ENCODE measurements at places on chromosomes 2 and 18. TPM values are rescaled to one million over a fixed set of nuclear protein-coding genes. Genes with fewer than 3 reads are reported as not detected.

DNA sequence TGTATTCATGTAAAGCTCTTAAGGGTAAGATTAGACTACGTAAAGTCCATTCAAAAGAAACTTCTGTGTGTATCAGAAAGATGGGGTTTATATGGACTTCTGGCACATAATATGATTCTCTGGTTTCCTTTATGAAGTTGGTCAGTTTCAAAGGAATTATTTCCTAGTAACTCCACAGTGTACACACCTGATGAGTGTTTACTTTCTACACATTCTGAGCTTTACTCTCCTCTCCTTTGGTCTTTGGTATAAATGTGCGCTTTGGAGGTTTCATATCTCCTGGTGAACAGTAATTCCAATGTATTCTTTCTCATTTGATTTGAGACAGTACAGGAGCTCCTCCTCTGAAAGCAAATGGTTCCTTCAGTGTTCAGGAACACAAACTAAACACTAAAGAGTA lies 88.1 kb downstream of the OXER1 start:
- H3K4me1 ChIP-seq = no peaks in the 10 kb centered on the region
- no peaks in the 10 kb centered on the region for H3K27me3 ChIP-seq
- peaks cover 5% of the 10 kb centered on the region for H3K36me3 ChIP-seq
- H3K27ac ChIP-seq = no peak overlapping the region
- no peak overlapping the region for H3K4me3 ChIP-seq

GRCh38 chr2:46666044-46666679 lies 186.8 kb downstream of the TMEM247 start:
- H3K27ac ChIP-seq = no peak overlapping the region
- no peaks in the 10 kb centered on the region for H3K27me3 ChIP-seq
- H3K4me1 ChIP-seq = no peaks in the 10 kb centered on the region
- no peak for DNase-seq

DNA sequence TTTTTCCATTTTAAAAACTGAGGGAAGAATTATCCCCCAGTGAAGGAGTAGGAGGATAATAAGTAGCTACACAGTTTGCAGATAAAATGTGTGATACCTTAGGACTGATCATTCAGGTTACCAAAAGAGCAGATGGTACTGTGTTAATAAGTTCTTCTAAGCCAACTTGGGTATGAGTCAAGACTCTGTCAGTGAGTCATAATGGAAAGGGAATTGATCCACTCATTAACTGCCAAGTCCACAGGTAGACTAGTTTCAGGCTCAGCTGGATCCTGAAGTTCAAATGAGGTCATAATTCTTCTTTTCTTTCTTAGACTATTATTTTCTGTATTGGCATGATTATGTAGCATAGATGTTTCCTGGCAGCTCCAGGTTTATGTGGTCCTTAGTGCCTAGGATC lies 142.4 kb upstream of the ALPP start:
- peaks cover 12% of the 10 kb centered on the region for H3K36me3 ChIP-seq
- DNase-seq = no peak
- no peak overlapping the region for H3K4me3 ChIP-seq
- no peaks in the 10 kb centered on the region for H3K4me1 ChIP-seq
- H3K27me3 ChIP-seq = no peaks in the 10 kb centered on the region

The CYP26B1 gene
- 3.8 TPM for total RNA-seq

The B4GALT6 gene
- total RNA-seq = 3.5 TPM

DNA sequence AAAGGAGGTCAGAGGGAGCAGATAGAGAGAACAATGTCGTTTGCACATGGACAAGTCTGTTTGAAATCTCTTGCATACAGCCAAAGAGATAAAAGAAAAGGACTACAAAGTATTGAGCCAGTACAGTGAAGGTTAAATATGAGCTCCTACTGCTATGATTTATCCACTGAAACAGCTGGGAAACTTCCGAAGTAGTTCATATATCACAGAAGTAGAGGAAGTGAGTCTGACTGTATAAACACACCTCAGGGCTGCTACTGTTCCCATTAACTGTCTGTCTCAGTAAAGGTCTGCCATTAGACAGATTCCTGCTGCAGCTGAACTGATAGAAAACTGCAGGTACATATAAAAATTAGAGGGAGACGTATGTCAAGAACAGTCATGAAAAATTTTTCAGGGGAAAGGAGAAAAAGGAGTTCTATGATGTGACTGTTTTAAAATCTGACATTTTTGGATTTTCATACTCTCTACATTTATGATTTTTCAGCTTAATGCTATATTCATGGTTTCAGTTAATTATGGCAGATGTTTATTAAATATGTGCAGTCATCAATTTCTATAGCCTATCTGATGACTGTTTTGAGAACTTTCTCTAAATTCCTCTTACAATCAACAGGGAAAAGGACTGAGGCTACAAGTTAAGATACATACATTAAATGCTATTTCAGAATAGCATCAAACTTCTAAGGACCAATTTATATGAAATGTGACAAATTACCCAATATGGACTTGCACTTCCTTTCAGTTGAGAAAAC lies 364.7 kb downstream of the ERBB4 start:
- no peaks in the 10 kb centered on the region for H3K27me3 ChIP-seq
- DNase-seq = no peak
- H3K4me3 ChIP-seq = no peak overlapping the region
- no peak overlapping the region for H3K27ac ChIP-seq
- no peaks in the 10 kb centered on the region for H3K4me1 ChIP-seq
- no peaks in the 10 kb centered on the region for H3K36me3 ChIP-seq

The APCDD1 gene
- 27.6 TPM for total RNA-seq

DNA sequence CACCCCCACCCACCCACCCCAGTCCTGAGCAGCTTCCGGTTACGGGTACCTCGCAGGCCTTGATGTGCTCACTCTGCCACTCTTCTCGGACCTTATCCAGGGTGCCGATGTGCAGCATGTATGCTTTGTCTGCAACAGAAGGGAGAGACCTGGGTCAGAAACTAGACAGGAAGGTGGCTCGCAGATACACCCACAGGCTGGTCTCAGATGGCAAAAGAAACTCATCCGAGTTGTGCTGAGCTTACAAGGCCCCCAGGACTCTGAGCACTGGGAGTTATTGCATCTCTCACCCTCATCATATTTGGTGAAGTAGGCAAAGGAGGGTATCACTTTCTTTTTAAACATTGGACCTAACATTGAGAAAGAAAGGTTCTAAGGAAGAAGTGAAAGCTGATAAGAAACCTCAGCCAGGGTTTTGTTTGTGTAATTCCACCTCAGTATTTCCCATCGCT lies 30.6 kb upstream of the EPG5 start:
- no peak overlapping the region for H3K4me3 ChIP-seq
- H3K27me3 ChIP-seq = no peaks in the 10 kb centered on the region
- no peaks in the 10 kb centered on the region for H3K36me3 ChIP-seq
- peaks cover 7% of the 10 kb centered on the region for H3K4me1 ChIP-seq

The C2orf92 gene
- 14.4 TPM for total RNA-seq

GRCh38 chr2:100929147-100929546 lies 72.9 kb upstream of the RPL31 start:
- no peak overlapping the region for H3K27ac ChIP-seq
- DNase-seq = no peak
- no peaks in the 10 kb centered on the region for H3K4me1 ChIP-seq
- H3K27me3 ChIP-seq = no peaks in the 10 kb centered on the region

The DNAH6 gene
- total RNA-seq = 1.1 TPM

The GPR39 gene
- total RNA-seq = 13.4 TPM

The SGPP2 gene
- total RNA-seq = 38.1 TPM

GRCh38 chr2:158325031-158325781 lies 131.3 kb downstream of the CCDC148 start:
- no peaks in the 10 kb centered on the region for H3K4me1 ChIP-seq
- no peak for DNase-seq
- no peak overlapping the region for H3K27ac ChIP-seq

The ANKRD36C gene
- 24.3 TPM for total RNA-seq

The SCYGR2 gene
- not detected for total RNA-seq

GRCh38 chr2:152298754-152299153 lies 36.2 kb upstream of the FMNL2 start:
- H3K27me3 ChIP-seq = no peaks in the 10 kb centered on the region
- H3K4me1 ChIP-seq = no peaks in the 10 kb centered on the region
- no peak for DNase-seq
- H3K36me3 ChIP-seq = no peaks in the 10 kb centered on the region
- H3K27ac ChIP-seq = no peak overlapping the region

The CDH7 gene
- not detected for total RNA-seq

The CASP10 gene
- 31.6 TPM for total RNA-seq

DNA sequence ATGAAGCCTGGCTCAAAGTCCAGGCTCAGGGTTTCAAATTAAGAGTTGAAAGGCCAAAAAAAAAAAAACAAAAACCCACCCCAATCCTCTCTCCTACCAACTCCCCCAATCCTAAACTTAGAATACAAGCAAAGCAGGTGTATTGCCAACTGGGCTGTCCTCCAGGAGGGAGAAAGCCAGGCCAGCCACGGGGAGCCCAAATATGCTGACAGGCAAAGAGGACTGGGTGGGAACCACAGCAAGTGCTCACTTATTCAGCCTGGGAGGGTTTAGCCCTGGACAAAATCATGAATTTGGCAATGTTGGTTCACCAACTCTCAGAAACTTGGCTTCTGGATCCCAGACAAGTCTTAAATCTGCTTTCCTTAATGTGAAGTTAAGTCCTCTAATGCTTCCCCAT lies 36.5 kb downstream of the GKN2 start:
- H3K4me1 ChIP-seq = no peaks in the 10 kb centered on the region
- H3K27ac ChIP-seq = no peak overlapping the region
- no peaks in the 10 kb centered on the region for H3K27me3 ChIP-seq
- no peak overlapping the region for H3K4me3 ChIP-seq
- DNase-seq = no peak

- H3K4me1 ChIP-seq = no peaks in the 10 kb centered on the region
- H3K27ac ChIP-seq = peak overlapping the region; percentile 13
- no peaks in the 10 kb centered on the region for H3K27me3 ChIP-seq
- no peak for DNase-seq
Observed at GRCh38 chr2:159497847-159498246, 118.5 kb downstream of the BAZ2B start.

The GATA6 gene
- 32.2 TPM for total RNA-seq

The FOSL2 gene
- total RNA-seq = 123 TPM

GRCh38 chr18:68830256-68831045 lies 32.6 kb downstream of the CCDC102B start:
- no peak overlapping the region for H3K4me3 ChIP-seq
- no peaks in the 10 kb centered on the region for H3K27me3 ChIP-seq
- no peak for DNase-seq

GRCh38 chr18:31860488-31860887 lies 82.4 kb downstream of the TRAPPC8 start:
- no peaks in the 10 kb centered on the region for H3K27me3 ChIP-seq
- no peak overlapping the region for H3K4me3 ChIP-seq
- DNase-seq = no peak
- no peaks in the 10 kb centered on the region for H3K4me1 ChIP-seq
- H3K27ac ChIP-seq = no peak overlapping the region
